Activated naive CD8-positive, alpha-beta T cell treated with anti-CD3 and anti-CD28 coated beads, Interleukin-2, amount 50 U/mL, for 24 hours (primary cell): ENCODE measurements at places on chromosomes 11 and 22.

DNA sequence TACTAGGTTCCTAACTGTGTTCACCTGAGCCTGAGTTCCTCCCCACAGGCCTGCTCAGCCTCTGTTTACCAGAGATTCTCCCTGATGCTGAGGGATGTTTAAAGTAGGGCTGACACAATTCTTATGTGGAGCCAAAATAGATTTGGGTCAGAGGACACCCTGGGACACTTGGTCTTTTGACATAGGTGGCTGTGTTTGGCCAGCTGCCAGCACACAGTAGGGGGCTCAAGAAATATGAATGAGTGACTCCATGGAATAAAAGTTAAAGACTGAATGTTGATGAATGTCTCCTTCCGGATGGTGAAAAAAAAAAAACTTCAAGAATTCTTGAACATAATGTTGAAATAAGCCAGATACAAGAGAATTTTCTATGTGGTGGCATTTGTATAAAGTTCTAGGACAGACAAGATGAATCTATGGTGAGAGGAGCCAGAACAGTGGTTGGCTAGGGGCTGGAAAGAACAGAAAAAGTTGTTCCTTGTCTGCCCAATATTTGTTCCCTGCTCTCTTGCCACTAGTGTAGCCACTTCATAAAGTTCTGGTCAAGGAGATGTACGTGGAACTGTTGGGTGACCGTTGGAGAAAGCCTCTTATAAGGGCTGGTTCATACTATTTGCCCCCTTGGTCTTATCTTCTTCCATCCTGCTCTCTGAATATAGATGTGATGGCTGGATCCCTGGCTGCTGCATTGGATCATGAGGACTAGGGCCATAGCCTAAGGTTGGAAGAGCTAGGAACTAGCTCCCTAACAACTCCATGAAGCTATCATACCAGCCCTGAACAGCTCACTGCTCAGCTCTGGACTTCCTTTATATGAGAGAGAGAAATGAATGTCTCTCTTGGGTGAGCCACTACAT is 40.3 kb upstream of the SMTN start:
- no peak for DNase-seq

- no peak for DNase-seq
Measured at GRCh38 chr22:44919691-44920090, 90.1 kb downstream of the PHF21B start.

GRCh38 chr11:22244986-22245592 is 52.2 kb downstream of the ANO5 start:
- DNase-seq, result no peak

GRCh38 chr11:112016088-112016764 is 9.0 kb upstream of the DLAT start:
- DNase-seq, result no peak

- no peak for DNase-seq
Measured at GRCh38 chr11:114260483-114260882, 35.7 kb upstream of the NNMT start.

DNA sequence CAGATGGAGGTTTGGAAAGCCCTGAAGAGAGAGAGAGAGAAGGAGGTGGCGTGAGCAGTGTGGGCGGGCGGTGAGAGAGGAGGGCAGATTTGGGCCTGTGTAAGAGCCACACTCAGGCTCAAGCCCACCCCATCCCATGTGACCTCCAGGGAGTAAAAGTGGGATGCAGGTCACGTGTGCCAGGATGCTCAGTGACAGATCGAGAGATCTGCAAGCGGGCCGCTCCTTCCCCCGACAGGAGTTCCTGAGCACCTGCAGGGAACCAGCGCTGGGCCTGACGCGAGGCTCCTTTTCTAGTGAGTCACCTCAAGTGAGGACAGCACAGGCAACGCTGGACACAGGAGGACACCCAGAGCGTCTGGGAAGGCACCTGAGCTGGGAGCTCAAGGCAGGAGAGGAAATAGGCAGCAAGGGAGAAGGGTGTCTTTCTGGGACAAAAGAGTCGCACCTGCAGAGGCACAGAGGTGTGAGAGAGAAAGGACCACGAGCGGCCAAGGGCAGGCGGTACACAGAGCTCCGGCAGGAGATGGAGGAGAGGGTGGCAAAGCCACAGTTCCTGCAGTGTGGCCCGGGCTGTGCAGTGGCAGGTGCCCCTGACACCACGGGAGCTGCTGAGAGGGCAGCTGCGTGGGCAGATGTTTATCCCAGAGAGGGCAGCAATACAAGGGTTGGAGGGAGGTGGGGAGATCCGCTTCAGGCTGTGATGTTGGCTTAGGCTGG is 1294.8 kb downstream of the TBC1D22A start:
- no peak for DNase-seq
